MM.1S (cell line): ENCODE measurements at places on chromosomes 16 and 17.

GRCh38 chr16:55876854-55877253 is 1.7 kb upstream of the CES5A start:
- DNase-seq, result no peak
- H3K4me3 ChIP-seq, result no peak overlapping the region
- no peaks in the 10 kb centered on the region for H3K27me3 ChIP-seq

DNA sequence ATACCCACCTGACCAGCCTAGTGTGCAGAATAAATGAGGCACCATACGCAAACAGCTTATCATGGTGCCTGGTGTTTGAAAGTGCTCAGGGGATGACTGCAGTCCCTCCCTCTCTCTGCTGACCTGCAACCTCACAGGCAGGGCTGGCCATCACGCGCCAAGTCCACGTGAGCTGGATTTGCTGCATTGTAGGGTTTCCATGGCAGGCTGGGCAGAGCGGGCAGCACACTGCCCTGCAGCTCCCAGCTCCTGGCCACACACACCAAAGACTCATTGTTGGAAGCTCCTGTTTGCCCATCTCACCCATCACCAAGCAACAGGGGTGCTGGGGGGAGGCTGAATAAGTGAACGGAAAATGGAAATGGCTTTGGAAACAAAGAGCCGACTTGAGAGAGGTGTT is 81.8 kb downstream of the IRX3 start:
- no peaks in the 10 kb centered on the region for H3K36me3 ChIP-seq
- H3K27me3 ChIP-seq, result no peaks in the 10 kb centered on the region
- H3K4me1 ChIP-seq, result no peaks in the 10 kb centered on the region
- no peak for DNase-seq

DNA sequence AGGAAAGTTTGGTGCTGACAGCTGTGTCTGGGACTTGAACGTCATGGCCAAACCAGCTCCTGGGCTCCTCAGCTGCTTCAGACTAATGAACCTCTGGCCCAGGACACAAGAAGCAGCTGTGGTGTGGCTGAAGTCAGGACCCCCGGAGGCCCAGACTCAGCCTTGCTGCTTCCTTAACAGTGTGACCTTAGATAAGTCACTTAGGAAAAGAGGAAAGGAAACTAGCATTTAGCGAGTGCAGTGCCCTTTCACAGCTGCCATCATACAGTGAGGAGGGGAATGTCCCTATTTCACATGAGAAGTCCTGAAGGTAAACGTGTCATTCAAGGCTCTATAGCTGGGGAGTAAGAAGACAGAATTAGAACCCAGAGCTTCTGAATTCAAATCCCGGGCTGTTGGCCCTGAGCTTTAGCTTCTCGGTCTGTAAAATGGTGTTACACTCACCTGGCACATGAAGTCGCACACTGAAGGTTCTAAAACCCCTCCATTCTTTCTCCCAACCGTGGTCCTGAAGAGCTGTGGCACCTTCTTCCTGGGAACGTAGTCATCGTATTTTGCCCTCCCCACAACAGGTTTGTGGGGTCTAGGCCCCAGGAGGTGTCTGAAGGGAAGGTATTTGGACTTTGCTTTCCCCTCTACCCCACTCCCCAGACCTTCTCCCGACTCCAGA is 910 bp upstream of the RAMP2 start:
- H3K27me3 ChIP-seq, result 0 out of 2 replicates have a peak, but pooled peaks cover 4% of the 10 kb centered on the region
- no peaks in the 10 kb centered on the region for H3K36me3 ChIP-seq
- DNase-seq, result peak; percentile 40
- H3K4me3 ChIP-seq, result no peak overlapping the region
- H3K27ac ChIP-seq, result no peak overlapping the region

DNA sequence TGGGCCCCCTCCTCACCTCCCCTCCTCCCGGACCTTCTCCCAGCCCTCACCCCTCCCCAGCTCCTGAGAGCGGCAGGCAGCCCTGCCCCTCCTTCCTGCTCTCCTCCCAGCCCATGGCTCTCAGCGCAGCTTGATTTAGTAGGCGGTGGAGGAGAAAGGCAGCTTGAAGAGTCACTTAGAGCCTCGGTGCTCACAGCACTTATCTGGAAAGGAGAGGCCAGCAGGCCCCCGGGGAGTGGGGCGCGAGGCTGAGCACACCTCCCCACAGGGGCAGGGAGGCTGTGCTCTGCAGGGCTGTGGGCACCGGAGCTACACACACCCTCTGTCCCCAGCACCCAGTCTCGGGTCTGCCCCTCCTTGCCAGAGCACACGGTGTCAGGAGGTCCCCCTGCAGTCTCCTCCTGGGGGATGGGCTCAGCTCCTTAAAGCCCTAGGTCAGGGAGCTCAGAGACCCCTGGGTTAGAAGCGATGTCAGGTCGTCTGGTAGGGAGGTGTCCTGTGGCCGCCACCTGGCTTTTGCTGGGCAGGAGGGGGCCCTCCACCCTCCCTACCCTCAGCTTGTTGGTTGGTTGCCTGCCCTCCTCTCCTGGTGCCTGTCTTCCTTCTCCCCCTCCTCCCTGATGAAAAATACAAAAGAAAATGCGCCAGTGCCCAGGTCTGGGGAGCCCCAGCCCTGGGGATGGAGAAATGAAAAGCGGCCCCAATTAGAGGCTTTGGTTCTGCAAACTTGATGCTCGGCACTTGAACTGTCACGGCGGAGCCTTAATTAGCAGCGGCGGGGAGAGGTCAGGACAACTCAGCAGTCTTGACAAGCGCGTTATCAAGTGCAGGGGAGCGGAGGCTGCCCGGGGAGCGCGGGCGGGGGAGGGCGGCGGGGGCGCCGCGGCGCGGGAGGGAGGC is 151.1 kb upstream of the GSE1 start:
- no peak overlapping the region for H3K27ac ChIP-seq
- H3K36me3 ChIP-seq, result no peaks in the 10 kb centered on the region
- H3K27me3 ChIP-seq, result peaks cover 72% of the 10 kb centered on the region
- no peaks in the 10 kb centered on the region for H3K4me1 ChIP-seq

DNA sequence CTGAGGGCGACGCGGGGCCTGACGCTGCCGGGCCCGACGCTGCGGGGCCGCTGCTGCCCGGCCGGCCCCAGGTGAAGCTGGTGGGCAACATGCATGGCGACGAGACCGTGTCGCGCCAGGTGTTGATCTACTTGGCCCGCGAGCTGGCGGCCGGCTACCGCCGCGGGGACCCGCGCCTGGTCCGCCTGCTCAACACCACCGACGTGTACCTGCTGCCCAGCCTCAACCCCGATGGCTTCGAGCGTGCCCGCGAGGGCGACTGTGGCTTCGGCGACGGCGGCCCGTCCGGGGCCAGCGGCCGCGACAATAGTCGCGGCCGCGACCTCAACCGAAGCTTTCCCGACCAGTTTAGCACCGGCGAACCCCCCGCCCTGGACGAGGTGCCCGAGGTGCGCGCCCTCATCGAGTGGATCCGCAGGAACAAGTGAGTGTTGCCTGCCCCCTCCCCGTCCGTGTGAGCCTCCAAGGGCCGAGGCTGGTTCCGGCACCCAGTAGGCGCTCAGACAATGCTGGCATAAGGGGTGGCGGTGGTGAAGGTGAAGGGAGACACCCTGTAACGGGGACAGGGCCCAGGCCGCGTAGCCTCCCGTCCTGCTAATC is 676 bp downstream of the CPD start:
- peaks cover 33% of the 10 kb centered on the region for H3K4me1 ChIP-seq
- H3K36me3 ChIP-seq, result no peaks in the 10 kb centered on the region
- no peaks in the 10 kb centered on the region for H3K27me3 ChIP-seq
- DNase-seq, result peak; percentile 15
- H3K4me3 ChIP-seq, result peak overlapping the region; percentile 77

DNA sequence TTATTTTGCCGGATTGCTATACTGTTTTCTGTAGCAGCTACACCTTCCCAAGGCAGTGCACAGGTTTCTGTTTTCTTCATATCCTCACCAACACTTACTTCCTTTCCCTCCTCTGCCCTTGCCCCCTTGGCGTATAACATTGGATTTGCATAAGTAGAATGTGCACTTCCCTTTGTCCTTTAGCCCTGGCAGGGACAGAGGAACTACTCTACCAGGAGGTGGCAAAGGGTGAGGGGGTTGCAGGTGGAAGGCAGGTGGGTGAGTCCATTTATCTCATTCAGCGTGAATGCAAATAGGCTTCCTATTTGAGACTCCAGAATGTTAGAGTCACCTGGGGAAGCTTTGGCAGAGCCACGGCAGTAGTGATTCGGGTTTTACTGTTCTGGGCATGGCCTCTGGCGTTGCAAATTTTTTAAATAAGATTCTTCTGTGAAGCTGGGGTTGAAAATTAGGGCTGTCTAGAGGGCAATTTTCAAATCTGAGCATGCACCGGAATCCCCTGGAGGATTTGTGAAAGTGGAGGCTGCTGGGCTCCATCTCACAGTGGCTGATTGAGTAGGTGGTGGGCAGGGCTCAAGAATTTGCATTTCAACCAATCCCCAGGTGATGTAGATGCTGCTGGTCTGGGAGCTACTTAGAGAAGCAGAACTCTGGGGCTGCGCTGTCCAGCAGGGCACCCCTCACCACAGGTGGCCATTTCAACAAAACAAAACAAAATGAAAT is 84.7 kb downstream of the PLCG2 start:
- peaks cover 13% of the 10 kb centered on the region; the same call in 1 of the 2 replicates for H3K4me1 ChIP-seq
- H3K4me3 ChIP-seq, result peak overlapping the region; percentile 41
- H3K36me3 ChIP-seq, result no peaks in the 10 kb centered on the region
- peak overlapping the region; percentile 84 for H3K27ac ChIP-seq

DNA sequence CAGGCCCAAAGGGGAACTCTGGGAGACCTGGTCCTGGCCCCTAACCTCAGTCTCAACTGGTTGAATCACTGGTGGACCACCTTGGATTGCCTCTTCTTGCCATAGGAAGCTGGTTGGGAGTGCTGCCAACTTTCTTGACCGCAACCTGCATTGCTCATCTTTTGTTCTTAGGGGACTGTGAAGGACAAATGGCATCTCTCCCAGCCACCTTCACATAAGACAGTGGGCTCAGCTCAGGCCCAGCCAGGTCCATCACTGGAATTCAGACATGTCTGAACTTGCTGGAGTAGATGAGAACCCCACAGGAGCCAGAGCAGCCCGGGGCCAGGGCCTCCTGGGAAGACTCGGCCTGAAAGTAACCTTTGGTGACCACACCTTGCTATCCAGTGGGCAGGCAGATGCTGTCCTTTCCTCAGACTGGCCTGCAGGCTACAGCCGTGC is 18.8 kb downstream of the ADORA2B start:
- no peaks in the 10 kb centered on the region for H3K36me3 ChIP-seq
- no peak for DNase-seq
- H3K27ac ChIP-seq, result no peak overlapping the region
- no peaks in the 10 kb centered on the region for H3K27me3 ChIP-seq
- H3K4me3 ChIP-seq, result no peak overlapping the region

DNA sequence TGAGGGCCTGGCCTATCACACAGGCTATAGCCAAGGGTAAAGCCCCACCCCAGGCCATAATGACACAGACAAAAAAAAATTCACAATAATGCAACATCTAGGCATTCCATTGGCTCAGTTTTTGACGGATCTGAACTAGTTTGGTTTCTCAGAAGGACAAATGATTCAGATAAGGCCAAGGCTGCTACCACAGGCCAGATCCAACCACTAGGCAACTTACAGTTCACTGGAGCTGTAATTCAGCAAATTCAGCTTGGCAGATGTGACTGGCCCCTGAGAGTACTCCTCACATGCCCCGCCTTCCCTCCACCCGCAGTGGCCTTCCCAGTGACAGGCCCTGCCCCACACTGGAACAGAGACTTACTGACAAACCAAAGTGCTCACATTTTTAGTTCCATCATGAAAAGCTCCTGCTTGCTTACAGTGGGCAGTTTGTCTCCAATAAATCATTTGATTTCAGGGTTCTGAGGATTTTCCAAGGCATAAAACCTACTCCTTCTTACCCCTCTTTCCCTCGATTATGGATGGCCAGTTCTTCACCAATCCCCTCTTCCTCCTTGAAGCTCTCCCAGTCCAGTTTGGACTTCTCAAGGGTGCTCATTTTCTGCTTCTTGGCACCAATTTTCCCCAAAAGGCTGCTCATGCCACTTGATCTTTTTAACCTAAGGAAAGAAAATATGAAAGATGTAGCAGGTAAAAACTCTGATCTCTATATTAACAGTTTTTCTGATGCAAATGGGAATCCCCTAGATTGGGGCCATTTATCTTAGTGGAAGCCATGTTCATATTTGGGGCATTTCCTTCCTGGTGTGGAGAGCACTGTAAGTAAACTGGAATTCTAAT is 53.3 kb upstream of the BCAR1 start:
- no peak overlapping the region for H3K27ac ChIP-seq
- no peak for DNase-seq
- no peaks in the 10 kb centered on the region for H3K36me3 ChIP-seq
- H3K4me3 ChIP-seq, result no peak overlapping the region
- H3K27me3 ChIP-seq, result no peaks in the 10 kb centered on the region
- H3K4me1 ChIP-seq, result no peaks in the 10 kb centered on the region

DNA sequence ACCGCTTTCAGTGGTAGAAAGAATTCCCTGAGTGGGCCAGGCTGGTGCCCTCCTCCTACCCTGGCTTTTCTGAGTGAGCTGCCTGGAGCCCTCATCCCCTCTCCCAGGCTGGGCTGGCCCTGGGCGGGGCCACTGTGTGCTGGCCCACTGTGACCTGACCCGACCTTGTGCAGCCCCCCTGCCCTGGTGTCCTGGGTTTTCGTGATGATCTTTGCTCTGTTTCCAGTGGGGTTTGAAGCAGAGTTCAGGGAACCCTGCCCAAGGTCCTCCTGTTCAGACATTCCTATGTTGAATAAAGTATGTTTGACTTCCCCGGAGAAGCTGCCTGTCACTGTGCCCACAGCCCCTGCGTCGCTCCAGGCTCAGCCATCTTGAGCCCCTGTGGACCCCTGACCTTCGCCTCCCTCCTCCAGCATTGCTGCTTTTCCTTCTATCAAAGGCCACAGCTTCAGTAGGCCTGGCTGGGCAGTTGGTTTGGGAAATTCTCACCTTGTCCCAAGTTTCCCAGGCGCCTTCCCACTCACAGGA is 13.7 kb upstream of the NAGLU start:
- DNase-seq, result no peak
- H3K27me3 ChIP-seq, result no peaks in the 10 kb centered on the region
- H3K36me3 ChIP-seq, result no peaks in the 10 kb centered on the region
- H3K4me3 ChIP-seq, result no peak overlapping the region

GRCh38 chr17:53950207-53950857 is 127.6 kb downstream of the KIF2B start:
- no peaks in the 10 kb centered on the region for H3K4me1 ChIP-seq
- H3K27ac ChIP-seq, result no peak overlapping the region
- no peaks in the 10 kb centered on the region for H3K27me3 ChIP-seq
- DNase-seq, result peak; percentile 9

- no peaks in the 10 kb centered on the region for H3K27me3 ChIP-seq
- H3K4me3 ChIP-seq, result no peak overlapping the region
- no peaks in the 10 kb centered on the region for H3K4me1 ChIP-seq
- H3K36me3 ChIP-seq, result no peaks in the 10 kb centered on the region
- no peak overlapping the region for H3K27ac ChIP-seq
- no peak for DNase-seq
Measured at GRCh38 chr17:33113276-33113990, 121.8 kb downstream of the SPACA3 start.
